ENCODE measurements at places on chromosomes 1 and 21. TPM values are rescaled to one million over a fixed set of nuclear protein-coding genes. Genes with fewer than 3 reads are reported as not detected.

DNA sequence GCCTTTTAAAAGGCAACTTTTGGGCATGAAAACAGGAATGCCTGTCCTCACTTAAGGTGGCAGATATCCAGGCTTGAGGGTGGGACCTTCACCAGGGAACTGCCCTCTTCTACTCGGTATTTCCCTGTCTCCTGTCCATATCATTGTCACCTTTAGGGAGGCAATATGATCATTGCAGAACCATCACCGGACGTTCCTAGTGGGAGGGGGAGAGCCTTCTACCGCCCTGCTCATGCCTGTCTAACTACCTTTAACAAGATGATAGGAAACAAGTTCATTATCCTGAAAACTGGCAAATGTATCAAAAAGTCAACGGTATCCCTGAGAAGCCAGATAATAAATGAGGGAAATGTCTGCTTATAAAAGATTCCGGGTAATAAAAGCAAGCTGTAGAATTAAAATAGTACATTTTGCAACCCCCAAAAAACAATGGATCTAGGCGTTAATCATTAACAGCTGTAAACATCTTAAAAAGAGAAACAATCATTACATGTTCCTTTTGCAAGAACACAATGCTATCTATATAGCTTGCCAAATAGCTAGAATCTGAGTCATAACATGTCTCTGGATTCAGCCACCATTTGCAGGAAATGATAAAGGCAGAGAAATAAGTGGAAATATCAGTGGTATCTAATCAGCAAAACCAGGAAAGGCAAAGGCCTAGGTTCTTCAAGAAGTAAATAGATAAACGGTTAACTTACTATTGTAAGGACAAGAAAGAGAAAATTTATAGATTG, 852.9 kb upstream of the ADGRL4 start:
- no peak for DNase-seq

GRCh38 chr1:15616373-15617172, 685 bp upstream of the DDI2 start:
- no peak for DNase-seq

GRCh38 chr1:195820925-195821324, 787.3 kb downstream of the KCNT2 start:
- DNase-seq: no peak

- DNase-seq: no peak
These were observed 169.3 kb downstream of the GRIK3 start for GRCh38 chr1:36864823-36865601.

DNA sequence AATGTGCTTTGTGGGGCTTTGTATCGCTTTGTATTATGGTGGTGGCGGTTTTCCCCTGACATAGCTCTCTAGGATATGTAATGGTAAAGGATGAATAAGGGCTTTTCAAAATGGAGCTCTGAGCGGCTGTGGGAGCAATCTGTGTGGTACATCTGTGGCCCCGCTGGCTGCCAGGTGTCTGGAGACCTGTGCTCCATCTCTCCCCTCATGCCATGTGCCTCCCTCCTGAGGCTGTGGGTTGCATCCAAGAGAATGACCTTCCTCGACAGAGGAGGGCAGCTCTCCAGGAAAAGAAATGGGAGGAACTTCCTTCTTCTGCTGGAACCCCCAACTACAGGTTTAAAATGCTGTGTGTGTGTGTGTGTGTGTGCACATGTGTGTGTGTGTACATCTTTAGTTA, 78.7 kb downstream of the RYR2 start:
- DNase-seq: no peak

DNA sequence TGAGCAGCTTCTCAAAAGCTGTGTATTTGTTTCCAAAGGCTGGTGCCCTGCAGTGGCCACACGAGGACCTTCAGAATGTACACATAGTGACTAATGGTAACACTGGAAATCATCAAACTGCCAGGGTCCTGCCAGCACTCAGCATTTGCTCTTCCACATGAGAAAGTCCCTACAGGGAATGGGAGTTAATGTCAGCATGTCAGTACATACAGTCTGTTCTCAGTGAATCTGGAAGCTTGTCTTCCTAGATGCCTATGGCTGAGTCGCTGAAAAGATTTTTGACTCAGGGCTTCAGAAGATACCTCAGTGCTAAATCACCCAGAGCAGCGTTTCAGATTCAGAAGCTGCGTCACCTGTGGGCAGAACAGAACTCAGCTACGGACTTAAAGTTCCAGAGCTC, 108.2 kb downstream of the CDC7 start:
- DNase-seq: no peak

- peak; percentile 71 for DNase-seq
These were observed 40.9 kb upstream of the TMEM52 start for GRCh38 chr1:1959840-1960479.

The C1orf21 gene
- 57.8 TPM for total RNA-seq

The DCST2 gene
- 1.0 TPM for total RNA-seq

The PROX1 gene
- 11.1 TPM for total RNA-seq

The PBX1 gene
- total RNA-seq: 175 TPM
